Fibroblast of skin of scalp (primary cell): ENCODE measurements at places on chromosomes 5 and 9.

GRCh38 chr5:32443541-32444430 lies 754 bp downstream of the ZFR start:
- DNase-seq, result peak; percentile 55

DNA sequence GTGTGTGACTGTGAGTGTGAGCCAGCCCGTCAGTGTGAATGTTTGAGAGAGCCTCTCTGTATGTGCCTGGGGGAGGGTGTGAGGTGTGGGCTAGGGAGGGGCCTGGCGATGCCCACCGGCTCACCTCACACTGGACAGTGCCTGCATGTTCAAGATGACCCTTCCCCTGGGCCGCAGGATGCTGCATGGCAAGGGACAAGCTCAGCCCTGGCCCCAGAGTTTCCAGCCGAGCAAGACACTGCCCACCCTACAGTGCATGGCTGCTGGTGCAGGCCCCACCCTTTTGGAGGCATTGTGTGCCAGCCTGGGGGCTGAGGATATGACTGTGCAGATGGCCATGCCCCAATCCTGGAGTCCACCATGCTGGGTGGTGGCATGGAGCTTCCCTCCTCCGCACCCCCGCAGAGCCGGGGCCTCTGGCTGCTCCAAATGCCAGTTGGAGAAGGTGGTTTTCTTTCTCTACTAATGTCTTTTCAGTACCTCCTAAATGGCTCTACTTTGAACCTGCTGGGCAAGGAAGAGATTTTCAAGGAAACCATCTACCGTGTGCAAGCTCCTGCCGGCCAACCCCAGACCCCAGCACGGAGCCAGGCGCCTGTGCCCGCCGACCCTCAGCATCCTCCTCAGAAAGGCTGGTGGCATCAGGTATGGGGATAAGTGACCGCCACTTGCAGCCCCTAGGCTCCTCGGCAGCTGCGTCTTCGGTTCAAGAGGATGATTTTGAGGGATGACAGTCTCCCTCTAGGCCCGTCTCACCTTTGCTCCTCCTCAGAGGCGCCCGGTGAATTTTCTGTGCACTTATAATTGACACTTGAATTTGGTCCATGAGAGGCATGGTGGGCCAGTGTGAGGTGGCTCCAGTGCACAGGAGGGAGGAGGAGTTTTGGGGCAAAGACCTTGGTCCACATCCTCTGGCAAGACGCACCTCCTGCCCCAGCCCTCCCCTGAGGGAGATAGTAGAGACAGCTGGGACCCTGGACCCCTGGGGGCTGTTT lies 27.7 kb downstream of the FGD3 start:
- DNase-seq, result no peak

DNA sequence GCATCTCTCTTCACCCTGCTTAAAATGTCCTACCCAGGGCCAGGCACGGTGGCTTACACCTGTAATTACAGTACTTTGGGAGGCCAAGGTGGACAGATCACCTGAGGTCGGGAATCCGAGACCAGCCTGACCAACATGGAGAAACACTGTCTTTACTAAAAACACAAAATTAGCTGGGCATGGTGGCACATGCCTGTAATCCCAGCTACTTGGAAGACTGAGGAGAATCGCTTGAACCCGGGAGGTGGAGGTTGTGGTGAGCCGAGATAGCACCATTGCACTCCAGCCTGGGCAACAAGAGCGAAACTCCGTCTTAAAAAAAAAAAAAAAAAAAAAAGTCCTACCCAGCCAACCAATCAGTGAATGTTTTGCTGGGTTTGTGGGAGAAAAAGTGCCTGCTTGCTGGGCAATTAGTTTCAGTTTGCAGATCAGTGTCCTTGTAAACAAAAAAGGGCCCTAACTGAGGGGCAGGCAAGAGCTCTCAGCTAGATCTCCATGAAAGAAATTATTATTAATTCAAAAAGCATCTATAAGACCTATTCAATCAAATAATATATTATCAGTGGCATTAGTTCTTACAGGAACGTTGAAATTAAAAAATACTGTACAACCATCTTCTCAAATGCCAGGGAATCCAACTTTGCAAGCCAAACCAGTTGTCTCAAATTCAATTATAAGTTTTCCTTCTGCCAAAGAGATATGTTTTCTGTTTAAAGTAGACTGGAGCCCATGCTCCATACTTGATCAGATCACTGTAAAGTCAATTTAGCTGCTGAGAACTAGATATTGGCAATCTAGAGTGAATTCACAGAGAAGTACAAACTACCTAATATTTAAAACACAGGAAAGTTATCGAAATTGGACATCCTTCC lies 3.9 kb downstream of the MEGF9 start:
- no peak for DNase-seq

- no peak for DNase-seq
Measured at GRCh38 chr9:128696923-128697707, 5.2 kb upstream of the PKN3 start.

GRCh38 chr5:160702311-160702803 lies 149.7 kb downstream of the ATP10B start:
- DNase-seq, result no peak

GRCh38 chr5:68406767-68407241 lies 191.2 kb downstream of the PIK3R1 start:
- no peak for DNase-seq

- DNase-seq, result no peak
Measured at GRCh38 chr9:76542360-76542759, 83.4 kb downstream of the GCNT1 start.

GRCh38 chr9:755454-756381 lies 85.8 kb upstream of the DMRT1 start:
- peak; percentile 90 for DNase-seq

DNA sequence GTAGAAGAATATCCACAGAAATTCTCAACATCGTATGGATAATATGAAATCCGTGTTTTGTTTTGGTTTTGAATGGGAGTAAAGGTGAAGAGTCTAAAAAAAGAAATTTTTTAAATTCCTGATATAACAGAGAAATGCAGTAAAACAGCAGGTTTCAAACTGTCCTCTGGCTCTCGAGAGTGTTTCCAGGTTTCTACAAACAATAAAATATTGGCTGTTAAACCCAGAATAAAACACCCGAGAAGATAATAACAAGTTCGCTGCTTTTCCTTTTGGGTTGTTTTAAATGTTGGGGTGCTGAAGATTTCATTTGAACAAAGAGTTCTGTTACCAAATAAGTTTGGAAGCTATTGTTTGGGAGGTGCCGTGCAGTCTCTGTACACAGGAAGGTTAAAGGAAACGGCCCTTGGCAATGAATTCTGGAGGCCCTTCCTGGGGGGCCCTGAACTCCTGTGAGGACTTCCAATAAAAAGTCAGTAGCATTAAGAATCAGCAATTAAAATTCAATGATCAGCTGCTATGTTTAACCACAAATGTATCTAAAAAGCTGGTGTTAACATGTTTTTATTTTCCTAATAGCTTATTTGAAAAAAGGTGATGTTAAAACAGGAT lies 215.8 kb downstream of the TSSK1B start:
- no peak for DNase-seq

- DNase-seq, result no peak
Measured at GRCh38 chr9:134056483-134057306, 11.1 kb downstream of the BRD3 start.

DNA sequence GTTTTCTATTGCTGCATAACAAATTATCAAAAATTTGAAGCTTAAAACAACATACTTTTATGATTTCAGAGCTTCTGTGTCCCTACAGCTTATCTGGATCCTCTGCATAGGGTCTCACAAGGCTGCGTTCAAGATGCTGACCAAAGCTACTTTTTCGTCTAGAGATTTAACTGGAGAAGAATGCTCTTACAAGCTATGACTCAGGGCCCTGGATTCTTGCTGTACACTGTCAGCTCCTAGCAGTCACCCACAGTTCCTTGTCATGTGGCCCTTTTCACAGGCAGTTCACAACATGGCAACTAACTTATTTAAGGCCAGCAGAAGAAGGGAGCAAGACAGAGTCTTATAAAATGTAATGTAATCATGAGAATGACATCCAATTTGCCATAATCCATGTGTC lies 70.8 kb upstream of the FAM174A start:
- peak; percentile 33 for DNase-seq

GRCh38 chr5:61397238-61397637 lies 65.2 kb downstream of the ZSWIM6 start:
- DNase-seq, result peak; percentile 61

GRCh38 chr5:1844708-1845436 lies 37.9 kb downstream of the IRX4 start:
- DNase-seq, result no peak

DNA sequence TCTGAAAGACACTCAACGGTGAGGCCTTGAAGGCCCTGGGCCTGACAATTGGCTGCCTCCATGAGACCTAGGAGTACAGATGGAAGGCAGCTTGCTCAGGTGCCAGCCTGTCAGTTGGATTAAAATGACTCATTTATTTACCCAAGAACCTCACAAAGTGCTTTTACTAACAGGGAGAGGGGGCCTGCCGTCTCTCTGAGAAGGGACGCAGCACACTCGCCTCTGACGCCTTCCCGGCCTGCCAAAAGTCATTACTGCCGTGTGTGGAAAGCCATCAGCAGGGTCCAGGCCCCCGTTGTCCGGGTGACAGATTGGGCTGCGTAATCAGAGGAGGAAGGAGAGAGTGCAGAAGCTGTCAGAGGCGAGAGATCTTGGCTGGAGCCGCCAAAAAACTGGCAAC lies 32.4 kb downstream of the DDX31 start:
- no peak for DNase-seq

DNA sequence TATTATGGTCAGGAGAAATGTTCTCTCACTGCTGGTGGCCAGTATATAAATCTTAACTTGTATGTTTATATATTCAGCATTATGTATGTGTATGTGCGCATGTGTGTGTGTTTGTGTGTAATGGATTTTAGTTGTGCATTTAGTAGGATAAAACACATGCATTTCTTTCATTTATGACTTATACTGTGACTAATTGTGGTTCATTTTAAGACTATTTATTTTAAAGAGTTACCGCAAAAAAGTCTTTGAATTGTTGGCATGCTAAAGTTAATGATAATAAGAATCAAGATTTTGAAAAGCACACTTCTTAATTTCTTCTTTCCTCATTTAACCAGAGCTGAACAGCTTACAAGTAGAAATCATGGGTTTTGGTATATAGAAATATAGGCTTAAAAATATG lies 60.9 kb downstream of the RAI14 start:
- peak; percentile 34 for DNase-seq

DNA sequence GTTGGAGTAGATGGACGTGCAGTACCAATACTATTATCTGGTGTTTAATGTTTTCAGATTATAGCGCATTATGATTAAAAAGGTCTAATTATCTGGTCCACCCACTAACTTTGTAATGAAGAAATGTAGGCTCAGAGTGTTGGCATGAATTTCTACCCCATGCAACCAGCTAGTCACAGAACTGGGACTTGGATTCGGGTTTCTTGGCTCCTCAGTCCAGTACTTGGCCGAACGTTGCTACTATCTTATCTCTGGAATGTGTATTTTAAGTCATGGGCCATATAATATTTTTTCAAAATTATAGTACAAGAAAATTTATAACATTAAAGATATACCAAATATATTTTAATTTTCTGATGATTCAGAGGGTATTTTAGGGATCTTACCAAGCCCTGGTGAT lies 657.5 kb upstream of the DMAC1 start:
- no peak for DNase-seq

- no peak for DNase-seq
Measured at GRCh38 chr5:11928909-11929308, 24.7 kb upstream of the CTNND2 start.
